CD4-positive, CD25-positive, alpha-beta regulatory T cell (primary cell): ENCODE measurements at places on chromosomes 16 and 17. TPM values are rescaled to one million over a fixed set of nuclear protein-coding genes. Genes with fewer than 3 reads are reported as not detected.
A peak's percentile ranks its signal among the peaks of the same experiment; 100 is the strongest.

GRCh38 chr17:78258323-78259191 lies 27.1 kb downstream of the TMEM235 start:
- DNase-seq = peak; percentile 75

GRCh38 chr17:77306048-77306789 lies 165.4 kb downstream of the SEC14L1 start:
- DNase-seq = no peak

DNA sequence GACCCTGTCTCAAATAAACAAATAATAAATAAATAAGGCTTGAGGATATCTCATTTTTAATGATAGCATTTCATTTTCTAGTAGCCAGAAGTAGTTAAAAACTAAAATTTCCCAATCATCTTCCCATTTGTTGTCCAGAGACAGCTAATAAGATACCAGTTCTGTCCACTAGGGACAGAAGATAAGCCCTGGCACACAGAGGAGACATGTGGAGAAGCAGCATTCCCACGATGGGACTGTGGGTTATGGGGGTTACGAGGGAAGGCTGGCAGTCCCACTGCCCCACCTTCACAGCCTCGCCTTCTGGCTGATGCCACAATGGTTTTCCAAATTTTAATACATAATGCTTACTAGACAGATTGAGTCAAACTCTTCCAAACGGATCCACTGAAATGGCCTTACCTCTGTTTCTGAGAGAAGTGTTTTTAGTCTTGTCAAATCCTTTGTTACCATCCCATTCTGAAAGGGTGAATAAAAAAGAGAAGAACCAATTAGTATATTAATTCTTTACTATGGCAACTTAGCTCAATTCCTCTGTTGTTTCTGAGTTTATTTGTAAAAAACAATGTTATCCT lies 44.2 kb downstream of the HELZ start:
- no peak for DNase-seq

- DNase-seq = no peak
Measured at GRCh38 chr17:5952518-5952917, 117.7 kb upstream of the WSCD1 start.

- DNase-seq = no peak
Measured at GRCh38 chr17:66491213-66491612, 188.8 kb downstream of the PRKCA start.

GRCh38 chr16:81624760-81625543 lies 154.1 kb upstream of the PLCG2 start:
- no peak for DNase-seq

DNA sequence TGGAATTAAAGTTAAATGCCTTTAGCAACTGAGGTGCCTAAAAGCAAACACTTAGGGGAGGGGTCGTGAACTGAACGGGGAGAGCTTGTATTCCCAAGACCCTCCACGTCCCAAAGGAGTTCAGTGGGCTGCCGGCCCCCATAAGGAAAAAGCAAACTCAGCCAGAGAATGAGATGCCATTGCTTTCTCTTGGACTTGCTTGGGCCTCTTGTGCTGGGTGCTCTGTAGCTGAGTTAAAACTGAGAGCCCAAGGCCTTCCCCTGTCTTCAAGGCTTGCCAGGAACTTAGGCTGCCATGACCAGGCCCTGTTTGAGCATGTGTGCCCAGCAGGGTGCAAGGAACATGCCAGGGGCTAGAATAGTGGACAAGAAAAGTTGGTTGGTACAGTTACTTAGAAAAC lies 199.8 kb downstream of the IRX3 start:
- no peak for DNase-seq

CA4 gene
- not detected for polyA plus RNA-seq

ZNF319 gene
- 6.0 TPM for polyA plus RNA-seq

DNA sequence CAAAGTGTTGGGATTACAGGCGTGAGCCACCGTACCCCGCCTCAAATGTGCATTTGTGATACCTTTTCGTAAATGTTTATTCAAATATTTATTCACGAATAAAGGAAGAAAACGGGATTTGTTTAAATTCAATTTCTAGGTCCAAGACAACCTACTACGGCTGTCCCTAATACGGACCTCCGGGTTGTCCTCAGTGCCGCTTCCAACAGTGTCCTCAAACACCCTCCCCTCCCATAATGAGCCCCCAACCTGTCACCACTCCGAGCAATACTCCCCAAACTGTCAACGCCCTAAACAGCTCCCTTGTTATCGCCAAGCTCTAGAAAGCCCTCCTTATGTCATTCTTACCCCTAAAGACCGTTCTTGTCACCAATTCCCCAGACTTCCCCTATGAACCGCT lies 539 bp upstream of the GABARAPL2 start:
- DNase-seq = no peak

- peak; percentile 28 for DNase-seq
Measured at GRCh38 chr16:48536614-48537200, 73.3 kb downstream of the N4BP1 start.

DNA sequence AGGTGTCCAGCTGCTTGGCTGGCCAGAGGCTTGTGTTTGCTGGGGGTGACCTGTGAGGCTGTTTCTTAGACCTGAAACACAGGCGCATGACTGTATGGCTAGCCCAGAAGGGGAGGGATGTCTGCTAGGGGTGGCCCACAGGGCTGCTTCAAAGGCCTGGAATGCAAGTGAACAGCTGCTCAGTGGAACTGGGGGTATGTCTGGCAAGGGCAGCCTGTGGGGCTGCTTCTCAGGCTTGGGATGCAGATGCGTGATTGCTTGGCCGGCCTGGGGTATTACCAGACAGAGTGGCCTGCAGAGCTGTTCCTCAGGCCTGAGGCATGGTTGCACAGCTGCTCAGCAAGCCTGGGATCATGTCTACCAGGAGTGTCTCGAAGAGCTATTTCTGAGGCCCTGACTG lies 20.5 kb downstream of the TANC2 start:
- DNase-seq = no peak

SEPTIN1 gene
- 157 TPM for polyA plus RNA-seq

SLFN14 gene
- not detected for polyA plus RNA-seq

- DNase-seq = no peak
Measured at GRCh38 chr17:14755002-14755401, 454.1 kb downstream of the HS3ST3B1 start.

WSCD1 gene
- polyA plus RNA-seq = not detected

YBX2 gene
- polyA plus RNA-seq = not detected

- peak; percentile 84 for DNase-seq
Measured at GRCh38 chr17:58172369-58173071, 5.7 kb downstream of the OR4D2 start.

GRCh38 chr17:70128727-70129238 lies 40.5 kb upstream of the KCNJ2 start:
- DNase-seq = no peak

DNA sequence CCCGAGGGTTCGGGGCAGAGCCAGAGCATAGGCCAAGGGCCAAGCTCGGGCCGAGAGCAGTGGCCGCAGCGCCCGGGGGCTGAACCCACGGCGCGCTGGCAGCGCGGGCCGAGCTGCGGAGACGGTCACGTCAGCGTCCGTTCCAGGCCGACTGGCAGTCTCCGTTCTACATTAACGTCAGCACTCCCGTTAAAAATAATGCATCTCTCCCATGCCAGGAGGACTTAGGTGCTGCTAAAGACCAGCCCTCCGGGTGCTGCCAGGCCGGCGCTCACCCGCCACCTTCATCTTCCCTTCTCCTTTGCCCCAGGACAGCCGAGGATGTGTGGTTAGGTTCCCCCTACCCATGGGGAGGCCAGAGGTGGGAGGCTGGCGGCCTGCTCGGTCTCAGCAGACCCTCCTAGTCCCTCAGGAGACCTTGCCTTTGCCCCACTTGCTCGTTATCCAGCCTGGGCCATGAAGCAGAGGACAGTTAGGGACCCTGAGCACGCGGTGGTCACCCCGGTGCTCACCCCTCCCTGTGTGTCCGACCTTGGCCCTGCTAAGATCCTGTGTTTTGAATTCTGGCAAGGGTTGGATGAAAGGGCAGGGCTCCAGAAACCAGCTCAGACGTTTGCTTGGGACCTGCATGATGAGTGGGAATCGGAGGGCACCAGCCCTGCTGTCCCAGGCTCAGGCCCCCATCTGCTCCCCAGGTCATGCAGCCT lies 572 bp downstream of the MPG start:
- DNase-seq = no peak

TBC1D3G gene
- not detected for polyA plus RNA-seq

DNA sequence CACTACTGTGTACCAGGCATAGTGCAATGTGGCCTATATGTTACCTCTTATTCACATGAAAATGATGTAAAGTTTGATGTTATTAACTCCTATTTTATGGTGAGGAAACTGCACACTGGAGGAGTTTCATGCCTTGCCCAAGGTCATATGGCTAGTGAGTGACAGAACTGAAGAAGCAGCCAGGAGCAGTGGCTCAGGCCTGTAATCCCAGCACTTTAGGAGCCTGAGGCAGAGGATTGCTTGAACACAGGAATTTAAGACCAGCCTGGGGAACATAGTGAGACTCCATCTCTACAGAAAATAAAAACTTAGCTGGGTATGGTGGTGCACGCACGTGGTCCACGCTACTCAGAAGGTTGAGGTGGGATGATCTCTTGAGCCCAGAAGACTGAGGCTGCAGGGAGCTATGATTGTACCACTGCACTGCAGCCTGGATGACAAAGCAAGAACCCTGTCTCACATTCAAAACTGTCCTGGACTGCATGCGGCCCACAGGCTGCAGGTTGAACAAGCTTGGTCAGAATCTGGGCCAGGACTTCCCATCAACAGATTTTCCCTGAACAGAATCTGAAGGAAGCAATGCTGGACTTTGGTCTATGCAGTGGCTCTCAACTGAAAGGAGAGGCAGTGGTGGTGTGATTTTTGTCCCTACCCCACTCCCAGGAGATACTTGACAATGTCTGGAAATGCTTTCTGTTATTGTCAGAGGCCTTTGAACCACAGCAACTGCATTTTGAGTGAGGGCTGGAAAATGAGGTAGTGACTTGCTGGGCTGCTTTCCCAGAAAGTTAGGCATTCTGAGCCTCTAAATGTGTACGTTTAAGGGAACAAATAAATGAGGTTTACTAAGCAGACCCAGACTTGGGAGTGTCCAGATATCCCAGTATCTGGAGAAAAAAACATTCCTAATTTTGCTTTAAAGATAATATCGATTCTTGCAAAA lies 479.5 kb downstream of the TMEM114 start:
- no peak for DNase-seq

DNA sequence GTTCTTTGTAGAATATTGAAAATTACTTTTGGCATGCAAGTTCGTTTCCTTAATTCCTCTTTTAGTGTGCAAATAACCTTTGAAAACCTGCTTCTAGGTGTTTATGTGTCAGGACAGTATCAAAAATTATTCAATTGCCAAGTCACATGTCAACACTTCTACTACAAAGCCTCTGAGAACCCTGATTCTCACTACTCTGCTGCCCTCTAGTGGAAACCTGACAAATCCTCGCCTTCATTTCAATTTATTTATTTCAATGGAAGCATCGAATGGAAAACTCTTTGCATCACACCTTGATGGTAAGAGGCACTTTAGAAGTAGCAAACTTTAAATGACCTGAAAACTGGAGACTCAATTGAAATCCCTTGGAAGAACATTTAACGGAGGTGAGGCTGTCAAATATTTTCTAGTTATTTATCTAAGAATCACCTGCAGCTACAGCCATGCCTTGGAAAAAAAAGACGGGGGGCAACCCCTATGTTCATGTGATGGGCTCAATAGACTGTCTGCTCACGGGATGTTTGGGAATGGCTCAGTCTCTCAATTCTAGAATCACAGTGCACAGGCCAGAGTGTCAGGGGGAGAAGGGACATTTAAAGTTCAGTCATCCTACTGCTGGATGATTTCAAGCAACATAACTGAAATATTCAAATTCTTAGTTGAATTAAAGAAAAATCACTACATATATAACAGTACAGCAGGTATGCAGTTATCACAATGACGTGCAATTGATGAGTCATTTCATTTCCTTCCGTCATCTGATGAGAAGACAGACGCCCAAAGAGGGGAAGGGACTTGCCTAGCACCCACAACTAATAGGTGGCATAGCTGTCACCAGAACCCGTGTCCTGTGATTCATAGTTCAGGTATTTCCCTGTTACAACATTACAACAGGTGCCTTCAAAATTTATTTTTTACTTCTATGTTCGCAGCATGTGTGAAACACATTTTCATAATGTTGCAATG lies 563.9 kb downstream of the TOX3 start:
- DNase-seq = peak; percentile 53

DNA sequence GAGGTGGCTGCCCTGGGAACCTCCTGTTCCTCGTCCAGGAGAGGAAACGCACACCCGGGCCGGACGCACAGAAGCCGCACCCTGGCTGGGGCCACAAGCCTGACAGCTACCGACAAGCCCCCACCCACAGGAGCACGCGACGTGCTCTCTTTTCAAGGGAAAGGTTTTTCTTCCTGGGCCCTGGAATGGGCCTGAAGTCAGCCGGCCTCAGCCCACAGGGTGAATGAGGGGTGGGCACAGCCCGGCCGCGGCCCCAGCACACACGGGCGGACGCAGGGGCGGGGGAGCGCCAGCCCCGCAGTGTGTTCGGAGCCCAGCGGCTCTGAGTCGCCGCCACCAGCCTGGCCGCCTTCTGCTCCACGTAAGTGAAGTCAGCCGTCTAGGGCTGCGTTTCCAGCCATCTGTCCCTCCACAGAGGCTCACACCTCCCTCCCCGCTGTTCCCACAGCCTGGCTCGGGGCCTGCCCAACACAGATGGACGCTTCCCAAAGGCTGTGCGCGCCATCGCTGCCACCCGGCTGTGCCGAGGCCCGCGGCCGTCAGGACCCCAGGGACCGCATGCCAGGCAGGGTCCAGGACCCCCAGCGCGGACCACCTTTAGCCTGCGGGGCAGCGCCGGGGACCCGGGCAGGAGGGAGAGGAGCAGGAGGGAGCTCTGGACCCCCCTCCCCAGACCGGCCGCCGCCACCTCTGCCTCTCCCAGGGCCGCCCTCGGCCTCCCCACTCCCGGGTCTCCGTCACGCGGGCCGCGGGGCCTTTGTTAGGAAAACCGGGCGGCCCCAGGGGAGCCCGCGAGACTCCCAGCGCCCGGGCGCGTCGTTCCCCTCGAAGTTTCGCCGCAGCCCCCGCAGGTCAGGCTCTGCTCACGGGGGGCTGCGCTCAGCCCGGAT lies 36.8 kb downstream of the CBFA2T3 start:
- no peak for DNase-seq

GRCh38 chr17:1229900-1230501 lies 40.2 kb upstream of the BHLHA9 start:
- no peak for DNase-seq

DNA sequence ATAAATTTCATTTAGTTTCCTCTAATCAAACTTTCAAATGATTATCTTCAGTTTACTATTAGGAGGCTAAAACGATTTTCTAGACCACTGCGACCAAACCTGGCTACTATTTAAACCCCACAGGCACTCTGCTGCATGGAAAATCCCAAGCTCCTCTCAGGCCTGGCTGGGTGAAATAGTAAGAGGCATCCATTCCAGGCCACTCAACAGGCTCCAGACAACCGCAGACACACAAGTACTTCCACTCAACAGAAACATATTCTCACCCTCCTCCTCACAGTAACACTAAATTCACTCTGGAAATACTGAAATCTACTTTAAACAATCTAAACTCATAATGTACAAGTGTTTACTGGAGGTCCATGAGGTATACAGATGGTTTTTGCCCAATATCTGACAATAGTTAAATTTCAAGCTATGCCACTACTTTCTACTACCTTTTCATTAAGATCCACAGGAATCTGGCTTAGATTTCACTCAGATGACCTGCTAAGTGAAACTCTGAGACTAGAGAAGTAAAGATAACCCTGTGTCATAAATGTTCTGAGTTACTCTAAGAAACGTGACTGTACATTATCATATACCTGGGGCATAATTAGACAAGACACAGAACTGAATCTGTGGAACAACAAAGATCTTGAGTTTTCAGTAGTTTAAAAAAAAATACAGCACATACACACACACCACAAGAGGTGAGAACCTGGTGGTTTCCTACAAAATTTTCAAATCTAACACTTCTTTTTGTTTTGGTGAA lies 10.4 kb downstream of the VPS53 start:
- DNase-seq = no peak

GRCh38 chr17:4527566-4528125 lies 27.5 kb downstream of the MYBBP1A start:
- DNase-seq = no peak

GRCh38 chr17:68288804-68289203 lies 2.1 kb downstream of the SLC16A6 start:
- no peak for DNase-seq
